ENCODE measurements at places on chromosomes 3 and 15.

- DNase-seq: peak; percentile 44
Observed at GRCh38 chr3:172622916-172623700, 87.8 kb downstream of the NCEH1 start.

GRCh38 chr15:91679447-91679846 lies 174.1 kb upstream of the SLCO3A1 start:
- no peak for DNase-seq

DNA sequence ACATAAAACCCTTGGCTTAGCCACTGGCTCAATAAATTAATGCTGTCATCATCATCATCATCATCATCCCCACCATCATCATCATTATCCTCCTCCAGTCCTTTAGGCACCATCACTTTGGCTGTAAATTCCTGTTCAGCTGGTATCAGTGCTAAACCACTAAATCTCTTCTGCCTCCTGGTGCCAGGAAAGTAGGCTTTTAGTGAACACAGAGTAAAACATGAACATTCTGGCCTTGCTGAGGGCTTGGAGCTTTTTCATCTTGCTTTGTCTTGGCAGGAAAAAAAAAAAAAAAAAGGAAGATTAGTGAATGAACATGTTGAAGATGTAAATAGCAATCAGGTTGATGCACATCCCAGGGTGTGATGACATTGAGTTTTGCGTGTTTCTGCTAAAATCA lies 67.3 kb upstream of the EIF1B start:
- DNase-seq: no peak

DNA sequence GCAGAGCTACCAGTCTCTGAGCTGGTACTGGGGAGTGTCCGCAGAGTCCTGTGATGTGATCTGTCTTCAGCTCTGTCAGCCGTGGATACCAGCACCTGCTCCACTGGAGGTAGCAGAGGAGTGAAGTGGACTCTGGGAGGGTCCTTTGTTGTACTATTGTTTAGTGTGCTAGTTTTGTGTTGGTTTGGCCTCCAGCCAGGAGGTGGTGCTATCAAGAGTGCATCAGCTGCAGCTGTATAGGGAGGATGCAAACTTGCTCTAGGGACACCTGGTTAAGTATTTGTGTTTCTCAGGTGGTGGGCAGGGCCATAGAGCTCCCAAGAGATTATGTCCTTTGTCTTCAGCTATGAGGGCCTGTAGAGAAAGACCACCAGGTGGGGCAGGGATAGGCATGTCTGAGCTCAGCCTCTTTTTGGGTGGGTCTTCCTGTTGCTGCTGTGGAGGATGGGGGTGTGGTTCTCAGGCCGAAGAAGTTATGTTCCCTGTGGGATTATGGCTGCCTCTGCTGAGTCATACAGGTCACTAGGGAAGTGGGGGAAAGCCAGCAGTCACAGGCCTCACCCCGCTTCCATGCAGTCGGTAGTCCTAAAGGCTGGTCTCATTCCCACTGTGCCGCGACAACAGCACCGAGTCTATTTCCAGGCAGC lies 443.2 kb upstream of the TBL1XR1 start:
- no peak for DNase-seq

DNA sequence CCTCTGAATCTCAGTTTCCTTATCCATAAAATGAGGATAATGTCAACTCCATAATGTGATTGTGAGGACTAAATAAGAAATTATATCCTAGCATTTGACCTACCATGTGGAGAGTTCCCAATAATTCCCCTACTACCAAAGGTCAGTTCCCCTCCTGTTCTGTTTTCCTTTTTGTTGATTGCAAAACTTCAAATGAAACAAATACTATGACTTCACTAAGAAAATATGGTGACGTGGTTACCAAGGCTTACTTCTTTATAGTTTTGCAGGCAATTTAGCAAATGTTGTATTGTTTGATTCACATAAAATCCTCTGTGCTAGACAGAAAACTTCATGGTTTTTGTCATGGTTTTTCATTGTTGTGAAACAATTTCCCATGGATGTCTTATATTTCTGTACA lies 153.8 kb upstream of the RORA start:
- DNase-seq: no peak

- DNase-seq: no peak
Observed at GRCh38 chr15:62900071-62900802, 142.3 kb upstream of the TPM1 start.

All from erythroblast (primary cell).